Neural cell (in vitro differentiated cells): ENCODE measurements at places on chromosomes 6 and 20. TPM values are rescaled to one million over a fixed set of nuclear protein-coding genes. Genes with fewer than 3 reads are reported as not detected.

The INSM1 gene
- 8.6 and 9.4 TPM in 2 replicates for polyA plus RNA-seq

The HLA-DMB gene
- polyA plus RNA-seq: 2.9 and 4.5 TPM in 2 replicates

The PRR18 gene
- polyA plus RNA-seq: not detected in 2 replicates

The TXLNB gene
- polyA plus RNA-seq: not detected in 2 replicates

The IL17A gene
- polyA plus RNA-seq: not detected in 2 replicates

The RIN2 gene
- polyA plus RNA-seq: 4.7 and 24.4 TPM in 2 replicates

The ULBP2 gene
- polyA plus RNA-seq: 1.5 and 2.8 TPM in 2 replicates

The RNF114 gene
- 109 and 129 TPM in 2 replicates for polyA plus RNA-seq
